COLO829 (cell line): ENCODE measurements at places on chromosomes 13 and 19.

GRCh38 chr13:37364956-37365355, 233.6 kb downstream of the POSTN start:
- no peak for DNase-seq

DNA sequence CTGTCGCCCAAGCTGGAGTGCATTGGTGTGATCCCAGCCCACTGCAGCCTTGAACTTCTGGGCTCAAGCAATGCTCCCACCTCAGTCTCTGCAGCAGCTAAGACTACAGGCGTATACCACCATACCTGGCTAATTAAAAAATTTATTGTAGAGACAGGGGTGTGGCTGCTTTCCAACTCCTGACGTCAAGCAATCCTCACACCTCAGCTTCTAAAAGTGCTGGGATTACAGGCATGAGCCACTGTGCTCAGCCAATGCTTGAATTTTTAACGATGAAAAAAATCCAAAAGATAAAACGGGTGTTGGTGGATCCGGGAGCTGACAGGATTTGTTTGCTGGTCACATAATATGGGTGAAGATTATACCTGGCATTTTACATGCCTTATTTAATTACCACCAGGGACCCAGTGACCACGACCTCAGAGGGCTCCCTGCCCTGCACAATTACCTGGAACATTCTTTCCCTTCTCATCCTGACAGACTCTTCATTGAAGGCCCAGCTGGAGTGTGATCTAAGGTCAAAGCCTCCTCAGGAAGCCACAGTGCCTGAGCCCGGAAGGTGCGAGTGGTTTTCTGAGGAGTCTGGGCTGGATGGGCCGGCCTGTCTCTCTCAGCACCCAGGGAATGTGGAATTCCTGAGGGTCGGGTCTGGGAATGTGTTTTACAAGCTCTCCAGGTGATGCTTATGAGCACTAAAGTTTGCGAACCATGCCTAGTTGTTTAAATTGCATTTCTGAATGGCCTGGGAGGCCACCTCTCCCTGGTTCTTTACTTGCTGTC, 193.3 kb downstream of the USP12 start:
- DNase-seq = no peak

DNA sequence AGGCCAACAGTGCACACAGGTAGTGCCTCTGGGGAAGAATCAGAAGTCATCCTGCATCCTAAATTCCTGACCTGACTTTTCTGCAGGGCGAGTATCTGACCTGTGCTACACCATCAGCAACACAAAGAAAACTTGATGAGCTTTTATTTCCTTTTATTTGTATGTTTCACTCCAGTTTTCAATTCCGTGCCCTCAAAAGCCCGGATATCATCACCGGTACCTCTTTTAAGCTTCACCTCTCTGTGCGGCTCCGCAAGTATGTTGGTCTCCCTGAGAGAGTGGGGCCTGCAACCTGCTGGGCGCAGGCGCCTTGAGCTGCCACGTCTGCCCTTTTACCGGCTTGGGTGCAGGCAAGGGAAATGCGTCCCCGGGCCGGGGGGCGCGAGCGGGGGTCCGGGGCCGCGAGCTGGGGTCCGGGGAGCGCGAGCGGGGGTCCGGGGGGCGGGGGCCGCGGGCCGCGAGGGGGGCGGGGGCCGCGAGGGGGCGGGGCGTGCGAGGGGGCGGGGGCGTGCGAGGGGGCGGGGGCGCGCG, 4.3 kb upstream of the DUXA start:
- no peak for DNase-seq

DNA sequence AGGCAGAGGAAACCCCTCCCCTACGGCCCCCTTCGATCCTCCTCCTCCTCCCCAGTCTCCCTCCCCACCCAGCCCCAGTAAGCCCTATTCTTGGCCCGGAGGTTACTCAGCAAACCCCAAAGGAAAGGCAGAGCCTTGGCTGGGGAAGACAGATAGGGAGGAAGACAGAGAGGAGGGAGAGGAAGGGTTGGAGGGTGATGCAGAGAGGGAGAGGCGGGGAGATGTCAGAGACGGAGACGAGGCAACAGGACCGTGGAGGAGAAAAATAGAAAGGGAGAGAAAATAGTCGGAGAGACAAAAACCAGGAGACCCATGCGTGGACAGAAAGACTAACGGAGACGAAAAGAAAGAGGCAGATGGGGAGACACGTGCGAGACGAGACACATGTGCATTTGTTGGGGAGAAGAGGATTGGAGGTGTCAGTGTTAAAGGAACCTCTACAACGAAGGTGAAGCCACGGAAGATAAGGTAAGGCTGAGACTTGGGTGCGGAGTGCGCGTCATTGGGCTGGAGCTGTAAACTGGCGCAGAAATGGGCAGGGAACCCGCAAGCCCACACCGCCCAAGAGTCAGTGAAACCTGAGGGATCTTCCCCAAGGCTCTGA, 2.9 kb downstream of the TGFB1 start:
- no peak for DNase-seq

- DNase-seq = no peak
Observed at GRCh38 chr13:45141369-45141768, 21.1 kb downstream of the GTF2F2 start.

DNA sequence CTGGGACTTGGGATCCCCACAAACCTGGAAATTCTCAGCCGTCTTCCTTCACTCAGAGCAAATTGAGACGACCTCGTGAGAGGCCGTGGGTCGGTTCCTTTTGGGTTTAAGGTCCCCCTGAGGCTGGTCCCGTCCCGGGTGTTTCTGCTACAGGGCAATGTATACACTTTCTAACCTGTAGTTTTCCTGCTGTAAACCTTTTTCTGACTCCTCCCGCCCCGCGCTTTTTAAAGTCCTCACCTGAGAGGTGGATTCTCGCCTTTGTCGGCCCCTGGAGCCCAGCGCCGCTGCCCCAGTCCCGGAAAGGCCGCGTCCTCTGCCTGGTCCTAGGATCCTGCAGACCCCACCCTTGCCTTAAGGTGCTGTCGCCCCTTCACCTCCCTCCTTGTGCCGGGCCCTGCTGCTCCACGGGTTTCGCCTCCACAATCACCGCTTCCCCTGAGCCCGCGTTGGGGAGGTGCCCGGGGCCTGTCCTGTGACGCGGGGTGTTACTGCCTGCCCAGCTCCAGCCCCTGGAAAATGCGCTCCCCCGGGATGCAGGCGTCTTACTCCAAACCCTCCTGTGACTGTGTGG, 391 bp downstream of the ZNF761 start:
- DNase-seq = no peak

DNA sequence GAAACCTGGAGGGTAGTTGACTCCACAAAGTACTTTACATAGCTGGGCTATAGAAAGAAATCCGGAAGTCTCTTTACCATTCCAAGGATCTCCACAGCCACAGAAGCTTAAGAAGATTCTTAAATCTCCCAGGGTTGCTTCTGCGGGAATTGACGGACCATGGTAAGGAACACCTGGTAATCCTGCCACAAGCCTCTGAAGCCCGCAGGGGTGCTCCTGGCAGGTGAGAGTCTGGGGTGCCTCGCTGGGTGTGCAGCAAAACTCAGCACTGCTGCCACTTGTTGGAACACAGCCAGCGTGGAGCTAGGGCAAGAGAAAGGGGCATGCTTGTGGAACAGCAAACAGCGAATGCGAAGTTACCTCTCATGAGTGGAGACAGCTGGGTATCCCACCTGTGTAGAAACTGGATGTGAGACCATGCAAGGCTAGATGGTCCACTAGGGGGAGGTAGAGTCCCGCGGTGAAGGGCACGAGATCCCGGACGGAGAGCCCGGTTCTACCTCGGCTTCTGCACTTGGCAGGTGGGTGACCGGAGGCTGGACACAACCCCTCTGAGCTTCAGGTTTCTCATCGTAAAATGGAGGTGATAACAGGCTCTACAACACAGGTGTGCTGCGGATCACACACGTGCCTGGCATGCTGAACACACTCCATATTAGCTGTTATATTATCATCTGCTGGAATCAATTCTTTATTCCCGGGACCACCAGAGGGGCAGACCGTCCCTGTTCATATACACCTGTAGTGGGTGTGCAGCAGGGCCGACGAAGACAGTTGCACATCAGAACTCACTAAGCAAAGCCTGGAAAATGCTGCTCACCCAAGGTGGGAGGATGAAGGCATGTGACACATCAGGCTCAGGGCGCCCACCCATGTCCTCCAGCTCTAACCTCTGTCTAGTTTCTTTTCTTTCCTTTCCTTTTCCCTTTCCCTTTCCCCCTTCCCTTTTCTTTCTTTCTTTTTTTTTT, 24.1 kb upstream of the UBAC2 start:
- DNase-seq = peak; percentile 51

DNA sequence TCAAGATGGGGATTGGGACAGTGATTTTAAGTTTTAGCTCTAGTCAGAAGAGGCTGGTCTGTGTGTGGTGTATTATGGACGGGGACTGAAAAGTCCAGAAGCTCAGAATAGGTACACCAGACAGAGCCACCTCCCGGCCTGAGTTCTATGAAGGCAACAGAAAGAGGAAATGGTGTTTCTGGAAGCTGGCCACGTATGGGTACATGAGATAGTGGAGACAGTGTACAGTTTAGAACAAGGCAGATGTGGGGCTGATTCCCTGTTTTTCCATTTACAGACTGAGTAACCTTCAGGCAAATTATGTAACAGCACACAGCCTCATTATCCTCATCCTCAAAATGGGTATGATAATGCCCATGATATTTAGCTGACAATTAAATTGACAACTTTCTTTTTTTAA, 1.3 kb downstream of the ZNF175 start:
- DNase-seq = no peak
